ENCODE measurements at places on chromosomes 16 and 17.
A peak's percentile ranks its signal among the peaks of the same experiment; 100 is the strongest.

DNA sequence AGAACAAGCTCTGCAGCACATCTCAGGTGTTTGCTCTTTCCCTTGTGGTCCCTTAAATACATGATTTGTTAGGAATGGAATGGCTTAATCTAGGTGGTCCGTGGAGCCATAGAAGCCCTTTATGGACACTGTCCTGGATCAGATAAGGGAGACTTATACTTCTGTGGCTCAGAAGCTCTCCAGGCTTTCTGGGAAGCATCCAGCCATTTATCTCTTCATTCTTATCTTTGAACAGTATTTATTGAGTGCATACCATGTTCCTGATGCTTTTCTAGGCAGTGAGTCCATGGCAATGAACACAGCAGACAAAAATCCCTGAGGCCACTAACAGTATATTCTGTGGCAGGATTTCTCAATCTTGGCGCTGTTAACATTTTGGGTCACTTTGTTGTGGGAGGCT, 474.5 kb upstream of the EEF2KMT start:
- DNase-seq = no peak

DNA sequence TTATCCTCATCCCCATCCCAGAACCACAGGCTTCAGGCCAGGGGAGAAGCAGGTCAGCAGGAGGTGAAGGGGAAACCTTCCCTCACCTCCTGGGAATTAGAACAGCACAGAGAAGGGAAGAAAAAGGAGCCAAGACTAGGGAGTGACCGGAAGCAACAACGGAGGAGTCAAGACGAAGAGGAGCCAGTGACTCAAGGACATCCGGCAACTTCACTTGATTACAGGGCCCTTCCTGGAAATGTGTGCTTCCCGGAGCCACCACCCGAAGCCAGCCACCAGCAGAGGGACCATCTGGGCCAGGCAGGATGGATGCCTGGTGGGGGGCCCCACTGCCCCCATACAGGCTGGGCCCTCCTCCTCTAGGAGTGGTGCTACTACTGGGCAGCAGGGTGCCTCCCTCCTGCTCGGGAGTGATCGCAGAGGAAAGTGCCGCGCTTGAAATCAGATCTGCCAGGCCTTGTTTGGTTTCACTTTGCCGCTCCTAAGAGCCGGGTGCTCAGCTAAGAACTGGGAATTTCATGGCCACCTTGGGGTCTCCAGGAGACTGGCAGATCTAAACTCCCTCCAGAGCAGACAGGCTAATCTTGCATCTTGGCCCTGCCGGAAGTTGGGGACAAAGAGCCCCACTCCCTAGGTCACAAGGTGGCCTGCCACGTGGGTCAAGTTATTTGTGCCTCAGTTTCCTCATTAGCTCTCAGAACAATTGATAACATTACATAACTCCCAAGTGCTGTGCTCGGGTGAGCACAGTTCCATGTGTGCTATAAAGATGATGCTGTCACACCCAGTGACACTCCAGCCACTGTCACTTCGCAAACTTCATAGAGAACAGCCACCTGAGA, 6.6 kb downstream of the CDC42EP4 start:
- peak; percentile 70 for DNase-seq

GRCh38 chr16:6548507-6548906, 784.1 kb upstream of the RBFOX1 start:
- no peak for DNase-seq

GRCh38 chr17:79952265-79952877, 83.3 kb downstream of the TBC1D16 start:
- no peak for DNase-seq

- no peak for DNase-seq
Observed at GRCh38 chr16:4399001-4399730, 17.2 kb downstream of the CORO7 start.

DNA sequence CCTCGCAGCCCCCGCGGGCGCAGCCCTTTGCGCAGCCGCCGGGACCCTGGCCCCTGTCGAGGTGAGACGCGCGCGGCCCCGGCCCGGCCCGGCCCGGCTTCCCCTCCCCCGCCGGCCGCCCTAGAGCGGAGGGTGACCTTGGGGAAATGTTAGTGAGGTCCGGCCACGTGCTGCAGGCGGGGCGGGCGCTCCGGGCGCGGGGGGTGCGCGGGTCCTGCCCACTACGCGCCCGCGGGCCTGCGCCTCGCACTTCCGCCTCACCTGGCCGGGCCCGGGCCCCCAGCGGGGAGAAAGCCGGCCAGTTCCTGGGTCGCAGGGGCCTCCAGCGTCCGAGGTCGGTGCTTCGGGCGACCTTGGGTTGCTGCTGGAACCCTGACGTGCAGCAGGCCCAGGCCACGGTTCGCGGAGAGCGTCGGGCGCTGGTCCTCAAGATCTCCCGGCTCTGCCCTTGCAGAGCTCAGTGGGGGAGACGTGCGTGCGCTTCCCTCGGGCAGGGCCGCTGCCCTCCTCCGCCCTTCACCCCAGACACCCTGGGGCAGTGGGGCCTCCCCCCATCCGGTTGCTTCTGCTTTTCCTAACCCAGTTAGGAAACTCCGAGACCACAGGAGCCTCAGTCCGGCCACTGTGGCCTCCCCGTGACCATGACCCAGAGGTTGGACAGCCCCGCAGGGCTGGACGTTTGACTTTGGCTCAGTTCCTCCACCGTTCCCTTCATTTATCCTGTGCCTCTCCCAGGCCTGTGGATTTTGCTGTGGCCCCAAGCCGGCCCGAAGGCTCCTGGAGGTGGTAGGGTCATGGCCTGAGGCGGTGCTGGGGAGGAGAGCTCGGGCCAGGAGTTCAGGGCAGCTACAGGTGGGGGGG, 791 bp downstream of the MCRIP2 start:
- DNase-seq = no peak

GRCh38 chr16:55574811-55575210, 8.3 kb downstream of the CAPNS2 start:
- DNase-seq = no peak

- DNase-seq = no peak
Observed at GRCh38 chr17:67818110-67819002, 6.9 kb upstream of the BPTF start.

DNA sequence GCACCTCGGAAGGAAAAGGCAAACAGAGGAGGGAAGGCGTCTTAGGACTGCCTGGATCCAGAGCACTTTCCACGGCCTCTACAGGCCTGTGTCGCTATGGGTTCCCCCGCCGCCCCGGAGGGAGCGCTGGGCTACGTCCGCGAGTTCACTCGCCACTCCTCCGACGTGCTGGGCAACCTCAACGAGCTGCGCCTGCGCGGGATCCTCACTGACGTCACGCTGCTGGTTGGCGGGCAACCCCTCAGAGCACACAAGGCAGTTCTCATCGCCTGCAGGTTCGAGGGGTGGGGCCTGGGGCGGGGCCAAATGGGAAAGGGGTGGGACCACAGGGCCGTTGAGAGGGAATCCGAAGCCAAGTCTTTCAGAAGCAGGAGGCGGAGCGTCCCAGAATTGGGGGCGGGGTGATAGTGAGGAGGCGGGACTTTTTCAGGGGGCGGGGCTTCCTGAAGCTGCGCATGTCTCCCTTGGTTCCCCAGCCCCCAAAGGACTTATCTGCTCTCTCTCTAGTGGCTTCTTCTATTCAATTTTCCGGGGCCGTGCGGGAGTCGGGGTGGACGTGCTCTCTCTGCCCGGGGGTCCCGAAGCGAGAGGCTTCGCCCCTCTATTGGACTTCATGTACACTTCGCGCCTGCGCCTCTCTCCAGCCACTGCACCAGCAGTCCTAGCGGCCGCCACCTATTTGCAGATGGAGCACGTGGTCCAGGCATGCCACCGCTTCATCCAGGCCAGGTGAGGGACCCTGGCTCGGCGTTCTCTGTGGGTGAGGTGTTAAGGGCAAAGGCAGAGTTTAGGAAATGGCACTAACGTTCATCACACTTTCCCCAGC, 939 bp downstream of the BCL6B start:
- peak; percentile 32 for DNase-seq

DNA sequence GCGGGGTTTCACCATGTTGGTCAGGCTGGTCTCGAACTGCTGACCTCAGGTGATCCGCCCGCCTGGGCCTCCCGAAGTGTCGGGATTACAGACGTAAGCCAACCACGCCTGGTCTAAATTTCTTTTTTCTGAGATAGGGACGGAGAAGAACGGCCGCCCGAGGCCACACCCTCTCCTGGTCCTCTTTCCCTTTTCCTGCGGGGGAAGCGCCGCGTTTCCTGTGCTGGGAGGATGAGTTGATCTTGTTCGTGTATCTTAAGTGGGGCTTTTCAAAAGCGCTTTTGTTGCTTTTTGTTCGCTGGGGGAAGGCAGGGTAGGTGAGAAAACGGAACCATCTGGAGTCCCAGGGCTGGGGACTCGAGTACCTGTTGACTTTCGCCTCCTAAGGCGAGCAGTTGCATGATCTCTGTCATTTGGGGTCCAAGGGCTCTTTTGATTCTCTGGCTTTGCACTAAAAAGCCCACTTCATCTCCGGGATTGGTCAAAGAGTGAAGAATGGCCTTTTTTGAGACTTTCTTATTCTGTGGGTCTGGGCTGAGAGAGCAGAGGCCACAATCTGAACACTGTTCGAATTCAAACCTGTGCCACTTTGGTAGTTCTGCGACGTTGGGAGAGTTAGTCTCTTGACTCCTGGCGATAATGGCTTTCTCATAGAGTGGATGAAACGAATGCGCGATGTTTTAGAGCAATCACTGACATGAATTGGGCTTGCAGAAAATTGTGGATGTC, 1.3 kb downstream of the FUS start:
- peak; percentile 59 for DNase-seq

- peak; percentile 17 for DNase-seq
Observed at GRCh38 chr17:68906638-68907037, 48.6 kb downstream of the ABCA8 start.

- DNase-seq = no peak
Observed at GRCh38 chr16:66547101-66547989, 2.6 kb downstream of the TK2 start.

DNA sequence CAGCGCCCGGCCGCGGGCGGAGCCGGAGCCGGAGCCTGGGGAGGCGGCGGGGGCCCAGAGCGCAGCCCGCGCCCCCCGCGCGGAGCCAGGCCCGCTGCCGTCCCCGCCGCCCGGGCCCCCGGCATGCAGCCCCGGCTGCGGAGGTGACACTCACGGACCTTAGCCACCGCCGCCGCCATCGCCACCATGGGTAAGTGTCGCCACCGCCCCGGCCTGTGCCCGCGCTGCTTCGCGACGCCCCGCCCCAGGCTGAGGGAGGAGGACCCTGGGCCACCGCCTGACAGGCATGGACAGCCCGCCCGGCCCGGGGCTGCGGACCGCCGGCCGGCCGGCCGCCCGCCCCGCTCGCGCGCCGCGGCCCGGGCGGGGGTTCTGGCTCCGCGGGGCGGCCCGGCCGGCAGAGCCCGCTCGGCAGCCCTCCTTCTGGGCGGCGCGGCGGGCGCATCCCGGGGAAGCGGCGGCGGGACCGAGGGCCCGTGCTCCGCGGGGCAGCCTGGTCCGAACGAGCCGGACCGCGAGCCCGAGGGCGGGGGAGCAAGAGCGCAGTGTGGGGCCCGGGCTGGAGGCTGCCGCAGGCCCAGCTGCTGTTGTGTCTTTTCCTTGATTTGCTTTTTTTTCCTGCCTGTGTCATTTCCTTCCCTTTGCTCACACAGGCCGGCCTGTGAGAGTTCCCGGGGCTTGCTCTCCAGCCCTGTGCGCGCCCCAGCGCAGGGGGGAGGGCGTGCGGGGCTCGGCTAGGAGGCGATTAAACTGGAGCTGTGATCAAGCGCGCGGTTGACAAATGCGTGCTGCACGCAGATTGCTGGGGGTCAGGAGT, 565 bp downstream of the MAP3K3 start:
- peak; percentile 64 for DNase-seq

DNA sequence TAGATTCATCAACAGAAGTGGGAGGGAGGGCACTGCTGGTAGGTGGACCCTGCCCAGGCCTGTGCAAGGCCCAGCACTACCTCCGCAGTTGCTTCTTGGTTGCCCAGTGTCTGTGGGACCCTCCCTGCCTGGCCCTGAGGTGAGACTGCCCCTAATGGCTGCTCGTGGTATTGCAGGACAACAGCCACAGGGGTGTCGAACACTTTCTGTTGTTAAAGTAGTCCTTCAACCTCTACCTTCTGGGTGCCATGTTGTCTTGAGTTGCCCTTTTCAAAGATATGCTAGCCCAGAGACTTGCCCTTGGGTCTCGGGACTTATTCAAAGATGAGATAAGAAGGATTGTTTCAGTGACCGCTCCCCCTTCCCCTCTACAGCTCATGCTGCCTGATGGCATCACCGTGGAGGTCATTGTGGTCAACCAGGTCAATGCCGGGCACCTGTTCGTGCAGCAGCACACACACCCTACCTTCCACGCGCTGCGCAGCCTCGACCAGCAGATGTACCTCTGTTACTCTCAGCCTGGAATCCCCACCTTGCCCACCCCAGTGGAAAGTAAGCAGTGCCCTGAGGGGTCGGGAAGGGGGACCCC, 29.1 kb downstream of the AKAP1 start:
- DNase-seq = no peak

GRCh38 chr17:43368740-43369506, 29.9 kb upstream of the ARL4D start:
- peak; percentile 84 for DNase-seq

DNA sequence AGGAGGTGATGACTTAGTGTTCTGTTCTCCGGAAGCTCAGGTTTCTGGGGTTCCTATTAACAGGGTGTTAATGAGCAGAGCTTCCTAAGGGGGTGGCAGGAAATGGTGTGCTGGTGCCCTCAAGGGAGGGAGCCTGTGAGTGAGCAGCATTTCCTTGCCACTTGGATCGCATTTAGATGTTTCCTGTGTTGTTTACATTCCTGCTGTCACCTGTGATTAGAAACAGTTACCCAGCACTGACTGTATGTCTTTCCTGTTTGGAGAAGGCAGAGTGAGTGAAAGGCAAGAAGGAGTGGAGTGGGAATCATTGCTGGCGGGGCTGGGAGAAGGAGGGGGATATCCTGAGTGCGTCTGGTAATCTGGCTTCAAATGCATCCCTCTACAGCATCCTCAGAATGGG, 214.6 kb downstream of the CCDC182 start:
- peak; percentile 69 for DNase-seq

DNA sequence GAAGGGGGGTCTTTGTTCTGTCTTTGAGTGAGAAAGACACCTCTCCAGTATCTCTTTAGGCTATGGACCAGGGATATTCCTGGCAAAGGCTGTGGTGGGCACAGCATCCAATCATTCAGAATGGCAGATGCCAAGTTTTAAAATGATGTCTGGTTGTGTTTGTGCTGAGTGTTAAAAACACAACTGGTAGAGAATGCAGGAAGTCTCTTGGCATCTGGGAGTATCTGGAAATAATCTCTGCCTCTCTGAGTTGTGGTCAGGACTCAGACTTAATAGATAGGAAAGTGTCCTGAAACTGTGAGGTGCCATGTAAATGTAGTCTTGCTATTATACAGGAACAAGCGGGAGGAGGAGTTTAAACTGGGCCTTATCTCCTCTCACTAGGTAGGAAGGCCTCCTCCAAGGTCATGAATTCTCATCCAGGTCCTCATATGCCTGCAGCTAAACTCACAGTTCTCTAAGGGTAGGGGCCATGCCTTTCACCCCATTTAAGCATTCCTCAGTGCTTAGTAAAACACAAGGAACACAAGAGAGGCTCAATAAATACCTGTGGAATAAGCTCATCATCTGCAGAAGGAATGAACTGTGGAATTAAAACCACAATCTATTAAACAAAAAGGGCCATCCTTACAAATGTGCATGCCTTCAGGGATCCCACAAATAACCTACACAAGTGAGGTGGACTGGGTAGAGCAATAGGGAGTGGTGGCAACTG, 317.6 kb downstream of the CBLN1 start:
- peak; percentile 99 for DNase-seq

Data from M059J (cell line).